ENCODE measurements at places on chromosomes 3 and 15. TPM values are rescaled to one million over a fixed set of nuclear protein-coding genes. Genes with fewer than 3 reads are reported as not detected.

DNA sequence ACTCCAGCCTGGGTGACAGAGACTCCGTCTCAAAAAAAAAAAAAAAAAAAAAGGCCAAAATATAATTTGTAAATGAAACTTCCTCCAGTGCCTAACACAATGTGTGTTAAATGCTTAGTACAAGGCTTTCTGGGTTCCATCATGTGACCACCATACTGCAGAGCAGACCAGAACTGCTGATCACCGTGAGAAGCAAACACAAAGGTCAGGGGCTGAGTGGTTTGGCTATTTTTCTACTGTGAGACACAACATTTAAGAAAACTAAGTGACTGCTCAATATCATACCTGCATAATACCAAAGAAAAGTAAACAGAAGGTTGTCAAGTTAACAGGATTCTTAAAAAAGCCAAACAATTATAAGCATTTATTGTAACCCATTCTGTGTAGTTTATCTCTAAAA is 13.2 kb downstream of the ABCC5 start:
- no peak for DNase-seq

GRCh38 chr15:50358845-50359244 is 3.8 kb upstream of the GABPB1 start:
- peak; percentile 52 for DNase-seq

GRCh38 chr3:146177072-146177471 is 16.1 kb upstream of the PLOD2 start:
- DNase-seq: no peak

GRCh38 chr3:184235381-184236032 is 6.1 kb downstream of the VWA5B2 start:
- no peak for DNase-seq

DNA sequence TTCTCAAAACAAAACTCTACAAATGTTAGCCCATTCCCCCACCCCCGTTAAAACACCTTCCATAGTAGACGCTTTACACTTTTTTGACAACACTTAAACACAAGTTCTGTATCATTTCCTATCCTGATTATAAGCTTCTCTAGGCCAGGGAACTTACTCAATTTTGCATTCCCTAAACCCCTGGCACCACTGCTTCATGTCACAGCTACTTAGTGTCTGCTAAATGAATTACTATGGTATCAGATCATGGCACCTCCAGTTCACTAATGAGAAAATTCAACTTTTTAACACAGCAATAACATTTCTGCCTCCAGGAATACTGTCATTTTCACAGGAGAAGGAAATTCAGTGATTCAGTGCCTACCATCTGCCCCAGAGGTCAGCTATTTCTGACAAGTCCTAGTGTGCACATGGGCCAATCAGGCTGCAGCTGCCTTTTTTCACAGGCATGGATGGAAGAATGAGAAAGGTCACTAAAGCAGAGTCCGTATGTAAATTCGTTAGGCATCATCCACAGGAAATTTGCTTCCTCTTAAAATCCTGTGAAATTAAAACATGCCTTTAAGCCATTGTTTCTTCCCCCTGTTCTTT is 18.5 kb downstream of the SFMBT1 start:
- DNase-seq: no peak

- DNase-seq: no peak
Observed at GRCh38 chr15:57477736-57478522, 101.6 kb downstream of the CGNL1 start.

DNA sequence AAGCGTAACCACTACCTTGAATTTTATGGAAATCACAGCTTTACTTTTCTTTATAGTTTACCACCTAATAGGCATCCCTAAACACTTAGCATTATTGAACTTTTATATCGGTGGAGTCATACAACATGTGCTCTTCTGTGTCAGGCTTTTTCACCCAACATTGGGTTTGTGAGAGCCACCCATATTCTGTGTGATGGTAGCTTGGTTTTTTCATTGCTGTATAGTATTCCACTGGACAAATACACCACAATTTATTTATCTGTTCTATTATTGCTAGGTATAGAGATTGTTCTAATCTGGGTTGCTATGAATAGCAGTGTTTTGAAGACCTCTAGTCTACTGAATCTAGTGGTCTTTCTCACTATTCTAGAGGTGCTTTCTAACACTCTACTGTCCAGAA is 31.6 kb upstream of the ATP1B3 start:
- no peak for DNase-seq

DNA sequence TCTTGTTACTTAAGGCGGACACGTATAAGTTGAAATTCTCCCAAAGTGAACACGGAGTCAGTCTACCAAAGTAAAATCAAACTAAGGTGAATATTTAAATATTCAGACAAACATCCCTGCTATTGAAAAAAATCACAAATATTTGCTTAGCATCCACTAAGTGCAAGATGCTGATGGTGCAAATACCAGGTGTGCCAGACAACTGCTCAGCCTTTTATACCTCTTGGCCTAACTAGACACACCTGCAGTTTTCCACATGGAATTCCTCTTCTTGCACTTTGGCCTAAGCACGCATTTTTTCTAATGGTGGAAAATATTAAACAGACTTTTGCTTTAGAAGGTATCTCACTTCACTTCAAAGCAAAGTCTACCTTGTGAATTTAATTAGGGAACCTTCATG is 84.1 kb upstream of the ICE2 start:
- DNase-seq: no peak

DNA sequence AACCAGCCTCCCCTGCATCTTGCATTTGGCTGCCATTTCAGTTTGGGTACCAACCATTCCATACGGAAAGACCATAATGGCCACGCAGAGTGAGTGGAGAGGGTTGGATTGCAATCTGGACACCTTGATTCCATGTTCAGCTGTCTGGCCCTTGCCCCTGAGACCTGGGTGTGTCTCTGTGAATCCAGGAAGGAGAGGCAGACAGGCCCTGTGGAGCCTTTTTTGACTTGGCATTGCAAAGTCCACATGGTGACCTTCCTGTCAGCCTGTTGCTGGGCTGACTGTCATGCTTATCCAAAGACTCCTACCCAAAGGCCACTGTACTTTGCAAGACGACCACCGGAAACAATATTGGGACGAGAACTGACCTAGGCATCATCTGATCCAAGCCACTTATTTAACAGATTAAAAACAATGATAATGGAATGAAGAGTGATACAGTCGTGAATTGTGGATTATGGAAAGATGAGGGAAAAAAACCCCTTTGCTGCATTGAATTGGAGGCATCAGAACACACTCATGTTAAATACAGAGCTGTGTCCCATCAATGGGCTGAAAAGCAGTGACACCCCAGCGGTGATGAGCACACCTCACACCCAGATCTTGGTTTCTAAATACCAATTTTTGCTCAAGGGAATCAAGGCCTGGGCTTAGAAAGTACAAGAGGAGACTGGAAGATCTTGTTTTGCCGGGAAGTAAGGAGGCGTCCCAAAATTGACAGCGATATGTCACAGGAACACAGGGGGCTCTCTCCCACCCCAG is 86.0 kb downstream of the LRRK1 start:
- DNase-seq: no peak

DNA sequence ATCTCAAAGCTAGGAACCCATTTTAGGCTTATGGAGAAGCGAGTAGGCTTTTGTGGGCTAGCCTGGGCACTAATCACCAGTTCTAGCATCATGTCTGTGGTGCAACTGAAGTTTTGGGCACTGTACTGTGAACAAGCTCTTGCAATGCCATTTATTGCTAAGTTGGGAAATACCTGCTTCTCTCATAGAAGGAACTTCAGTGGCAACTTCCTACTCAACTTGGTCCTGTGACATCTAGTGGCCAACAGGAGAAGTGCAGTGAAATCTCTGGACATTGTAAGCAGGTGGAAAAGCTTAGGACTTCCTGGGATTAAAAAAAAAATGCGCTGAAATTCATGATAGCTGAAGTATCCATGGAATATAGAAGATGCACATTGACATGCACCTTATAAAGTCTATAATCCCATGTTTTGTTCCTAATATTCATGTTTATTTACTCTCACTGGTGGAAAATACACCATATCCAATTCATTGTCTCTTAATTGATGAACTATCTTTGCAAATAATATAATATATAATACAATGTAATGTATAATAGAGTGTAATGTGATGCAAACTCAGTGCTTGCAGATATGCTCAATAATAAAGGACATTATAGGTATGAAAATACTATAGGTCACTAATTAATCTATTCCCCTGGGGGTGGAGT is 6.5 kb upstream of the ALDH1A3 start:
- peak; percentile 66 for DNase-seq

DNA sequence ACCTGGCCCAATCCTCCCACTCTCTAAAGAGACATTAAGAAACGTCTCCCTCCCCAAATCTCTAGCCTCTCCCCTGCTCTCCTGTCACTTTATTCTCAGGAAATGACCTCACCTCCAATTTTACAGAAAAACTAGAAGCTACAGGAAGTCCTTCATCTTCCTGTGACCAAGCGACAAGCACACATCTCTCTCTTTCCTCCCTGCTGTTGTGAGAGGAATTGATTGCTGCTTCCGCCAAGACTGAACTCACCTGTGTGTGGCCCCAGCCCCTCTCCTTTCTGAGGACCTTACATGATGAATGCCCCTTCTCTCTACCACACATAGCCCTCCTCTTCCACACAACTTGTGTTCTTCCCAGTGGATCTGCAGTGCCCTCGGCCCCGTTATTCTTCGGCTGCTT is 18.2 kb downstream of the DNAJB8 start:
- DNase-seq: peak; percentile 41

GRCh38 chr3:169662843-169663160 is 710 bp downstream of the MECOM start:
- DNase-seq: no peak

DPPA4 gene
- 1.5 TPM for total RNA-seq

RASL12 gene
- not detected for total RNA-seq

BFSP2 gene
- total RNA-seq: not detected

PRKCD gene
- total RNA-seq: 22.0 TPM

VGLL4 gene
- 24.4 TPM for total RNA-seq

TMEM62 gene
- 12.9 TPM for total RNA-seq

C3orf33 gene
- 1.6 TPM for total RNA-seq

ALPK3 gene
- total RNA-seq: 0.05 TPM

FGF12 gene
- total RNA-seq: not detected

HTR3E gene
- total RNA-seq: not detected
